Motor neuron (in vitro differentiated cells): ENCODE measurements at places on chromosomes 3 and 15. TPM values are rescaled to one million over a fixed set of nuclear protein-coding genes. Genes with fewer than 3 reads are reported as not detected.

The CCR3 gene
- total RNA-seq = 0.31 TPM in 1 of 2 replicates, not detected in the other

DNA sequence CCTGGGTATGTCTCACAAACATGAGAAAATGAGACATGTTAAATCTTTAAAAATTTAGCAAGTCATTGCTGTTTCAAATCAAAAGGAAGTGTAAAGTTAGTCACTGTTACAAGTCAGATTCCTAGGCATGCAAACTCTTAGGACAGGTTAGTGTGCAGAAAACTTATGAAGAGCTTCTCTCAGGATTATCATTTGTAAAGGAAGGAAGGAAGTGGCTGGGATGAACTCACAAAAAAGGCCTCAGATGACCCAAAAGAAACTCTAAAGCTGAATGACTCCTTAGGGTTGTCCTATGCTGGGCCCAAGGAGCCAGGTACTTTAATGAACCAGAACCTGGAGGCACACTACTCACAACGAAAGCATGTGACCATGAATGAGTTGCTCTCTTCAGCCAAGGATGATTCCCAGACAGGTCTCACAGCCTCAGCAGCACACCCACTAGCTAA lies 25.0 kb downstream of the MSL2 start:
- ATAC-seq = peak; percentile 21

GRCh38 chr3:51710631-51711351 lies 3.9 kb downstream of the GRM2 start:
- ATAC-seq = no peak

- no peak for ATAC-seq
Measured at GRCh38 chr3:62718515-62719320, 156.5 kb downstream of the CADPS start.

DNA sequence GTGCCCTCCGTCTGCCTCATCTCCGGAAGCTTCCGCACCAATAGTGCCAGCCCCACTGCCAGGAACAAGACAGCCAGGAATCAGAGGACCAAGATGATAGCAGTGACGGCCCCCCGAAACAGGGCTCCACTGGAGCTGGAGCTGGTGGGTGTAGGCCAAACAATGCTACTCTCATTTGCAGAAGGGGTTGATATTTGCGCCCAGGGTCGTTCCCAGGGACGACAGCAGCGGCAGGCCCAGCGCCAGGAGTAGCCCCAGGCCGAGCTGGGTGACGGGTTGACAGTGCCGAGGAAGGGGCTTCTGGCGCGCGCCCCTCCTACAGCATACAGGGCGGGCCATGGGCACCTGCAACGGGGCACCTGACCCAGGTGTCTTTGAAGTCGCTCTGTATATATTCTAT lies 301.4 kb downstream of the CNTN6 start:
- no peak for ATAC-seq

GRCh38 chr3:192843723-192844485 lies 73.8 kb downstream of the MB21D2 start:
- ATAC-seq = no peak

DNA sequence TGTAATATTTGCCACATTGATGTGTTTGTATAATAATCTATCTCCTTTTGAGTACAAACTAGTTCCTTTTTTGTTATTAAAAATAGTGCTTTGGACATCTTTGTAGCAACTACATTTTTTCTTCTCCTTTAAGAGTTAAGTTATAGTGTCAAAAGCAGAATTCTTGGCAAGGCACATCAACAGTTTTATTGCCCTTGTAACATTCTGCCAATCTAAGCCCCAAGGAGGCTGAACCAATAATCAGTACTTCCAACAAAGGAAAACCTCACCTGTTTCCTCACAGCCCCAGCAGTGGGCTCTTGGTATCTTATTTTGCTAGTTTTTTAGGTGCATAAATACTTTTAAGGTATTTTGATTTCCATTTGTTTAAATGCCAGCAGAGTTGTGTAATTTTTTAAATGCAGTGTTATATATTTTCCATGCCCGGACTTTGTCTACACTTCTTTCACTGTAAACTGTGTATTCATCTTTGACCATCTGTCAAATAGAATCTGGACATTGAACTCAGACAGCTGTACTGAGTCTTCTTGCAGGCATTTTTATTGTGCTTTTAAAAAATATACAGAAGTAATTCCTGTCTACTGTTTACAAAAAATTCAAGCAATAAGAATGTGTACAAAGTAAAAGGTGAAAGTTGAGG lies 101.0 kb downstream of the MYLK start:
- ATAC-seq = no peak

The APEH gene
- 52.8 and 55.7 TPM in 2 replicates for total RNA-seq

The REC114 gene
- not detected in 2 replicates for total RNA-seq

DNA sequence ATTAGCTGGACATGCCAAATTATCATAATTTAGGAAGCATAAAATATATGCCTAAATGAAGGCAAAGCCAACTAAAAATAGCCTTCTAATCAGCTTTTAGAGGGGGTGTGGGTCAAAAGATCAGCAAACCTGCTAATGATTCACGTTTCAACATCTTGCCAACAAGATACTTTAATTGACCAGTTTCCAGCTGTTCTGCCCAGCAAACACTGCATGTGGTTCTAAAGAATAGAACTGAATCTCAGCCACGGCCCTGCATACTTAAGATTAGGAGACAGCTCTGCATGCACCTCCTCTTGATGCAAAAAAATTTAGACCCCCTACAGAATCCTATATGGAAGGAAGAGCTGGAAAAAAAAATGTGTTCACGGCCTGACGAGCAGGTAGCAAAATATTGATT lies 500.5 kb downstream of the TBL1XR1 start:
- no peak for ATAC-seq

GRCh38 chr15:98907927-98908471 lies 99.6 kb downstream of the PGPEP1L start:
- no peak for ATAC-seq

- no peak for ATAC-seq
Measured at GRCh38 chr15:77721963-77722362, 89.3 kb upstream of the LINGO1 start.

- ATAC-seq = no peak
Measured at GRCh38 chr15:56980473-56980872, 62.0 kb downstream of the TCF12 start.

- peak; percentile 28 for ATAC-seq
Measured at GRCh38 chr3:159894386-159894785, 94.2 kb upstream of the IL12A start.

DNA sequence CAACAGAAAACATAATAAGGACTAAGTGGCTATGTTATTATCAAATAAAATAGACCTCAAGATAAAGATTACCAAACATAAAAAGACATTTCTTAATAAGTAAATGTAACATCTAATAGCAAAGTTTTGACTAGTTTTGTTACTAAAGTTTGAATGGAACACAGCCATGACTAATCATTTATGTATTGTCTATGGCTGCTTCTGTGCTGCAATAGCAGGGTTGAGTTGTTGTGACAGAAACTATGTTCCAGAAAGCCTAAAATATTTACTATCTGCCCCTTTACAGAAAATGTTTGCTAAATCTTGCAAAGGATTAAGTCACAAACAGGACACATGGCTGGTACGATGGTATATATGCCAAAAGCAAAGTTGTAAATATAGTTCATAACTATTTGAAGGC lies 37.9 kb upstream of the MYH15 start:
- no peak for ATAC-seq

DNA sequence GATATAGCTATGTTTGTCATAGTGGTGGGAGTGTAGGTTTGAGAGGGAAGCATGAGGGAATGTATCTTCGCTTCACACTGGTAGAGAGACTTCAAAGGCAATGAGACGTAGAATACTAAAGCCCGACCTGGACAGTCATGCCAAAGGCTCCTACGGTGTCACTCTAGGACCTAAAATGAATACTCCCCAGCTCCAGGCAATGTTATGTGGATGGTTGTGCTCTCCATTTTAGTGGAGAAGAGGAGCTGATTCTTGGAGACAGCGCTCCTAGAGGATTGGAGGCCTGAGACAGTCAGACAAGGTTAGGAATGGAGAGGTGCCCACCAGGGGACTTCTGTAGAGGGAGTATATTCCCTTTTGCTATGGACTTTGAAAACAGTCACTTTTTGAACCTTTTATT lies 260.1 kb downstream of the MEX3B start:
- no peak for ATAC-seq

DNA sequence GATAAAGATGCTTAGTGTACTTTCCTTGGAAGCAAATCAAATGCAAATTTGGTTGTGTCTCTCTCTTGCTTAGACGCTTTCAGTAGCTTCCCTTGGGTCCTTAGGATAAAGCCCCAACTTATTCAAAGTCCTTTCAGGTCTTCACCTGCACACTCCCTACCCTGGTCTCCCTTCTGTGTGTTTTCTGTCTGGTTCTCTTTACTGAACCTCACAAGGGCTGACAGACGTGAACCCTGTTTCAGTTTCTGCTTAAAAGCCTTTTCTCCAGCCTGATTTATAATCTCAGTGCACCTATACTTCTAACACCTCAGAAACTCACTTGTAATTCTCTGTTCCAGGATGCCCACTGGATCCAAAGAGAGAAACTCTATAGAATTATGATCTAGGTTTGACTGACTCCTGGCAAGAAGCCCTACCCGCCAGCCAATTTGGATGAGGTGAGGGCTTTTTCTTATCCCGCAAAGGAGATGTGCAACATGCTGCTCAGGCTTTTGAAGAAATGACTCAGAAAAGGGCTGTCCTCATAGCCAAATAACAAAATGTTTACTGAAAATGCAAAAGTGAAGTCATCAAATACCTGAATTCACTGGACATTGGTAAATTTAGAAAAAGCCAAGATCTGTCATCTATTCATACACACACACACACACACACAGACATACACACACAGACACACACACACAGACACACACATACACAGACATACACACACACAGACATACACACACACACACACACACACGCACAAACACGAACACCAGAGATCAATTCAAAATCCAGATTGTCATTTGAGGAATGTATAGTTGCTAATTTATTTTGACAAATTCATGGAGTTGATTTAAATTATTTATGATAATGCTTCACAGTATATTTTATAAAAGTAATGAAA lies 102.4 kb upstream of the EOMES start:
- ATAC-seq = no peak

DNA sequence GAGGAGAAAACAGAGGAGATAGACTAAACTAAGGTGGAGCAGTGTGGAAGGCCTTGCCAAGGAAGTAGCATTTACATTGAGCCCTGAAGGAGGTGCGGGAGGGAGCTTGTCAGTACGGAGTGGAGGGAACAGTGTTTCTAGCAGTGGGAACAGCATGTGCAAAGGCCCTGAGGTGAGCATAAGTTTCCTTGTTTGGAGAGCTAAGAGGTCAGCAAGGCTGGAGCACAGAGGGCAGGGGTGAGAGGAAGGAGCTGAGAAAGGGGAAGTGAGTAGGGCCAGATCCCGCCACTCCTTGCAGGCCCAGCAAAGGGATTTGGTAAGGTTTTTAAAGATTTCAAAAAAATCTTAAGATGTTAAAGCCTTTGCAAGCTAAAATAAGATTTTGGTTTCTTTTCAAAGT lies 70.1 kb downstream of the HMCES start:
- no peak for ATAC-seq

- no peak for ATAC-seq
Measured at GRCh38 chr3:23036728-23037127, 166.4 kb upstream of the UBE2E2 start.

GRCh38 chr15:38088971-38089370 lies 154.5 kb downstream of the TMCO5A start:
- no peak for ATAC-seq

DNA sequence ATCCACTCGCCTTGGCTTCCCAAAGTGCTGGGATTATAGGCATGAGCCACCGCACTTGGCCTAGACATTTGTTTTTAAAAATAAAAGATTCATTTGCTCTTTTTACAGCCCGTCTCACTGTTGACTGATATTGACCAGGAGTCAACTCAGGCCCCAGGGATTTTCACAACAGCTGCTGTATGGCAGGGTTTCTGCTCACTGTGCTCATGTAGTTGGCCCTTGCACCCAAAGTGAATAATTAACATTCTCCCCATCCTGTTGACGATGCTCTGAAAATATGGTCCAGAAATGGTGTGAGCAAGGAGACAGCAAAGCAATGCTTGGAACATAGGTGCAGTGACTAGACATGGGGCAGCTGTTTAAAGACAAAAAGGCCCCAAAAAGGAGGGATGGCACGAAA lies 2.9 kb upstream of the CCR5 start:
- ATAC-seq = no peak

DNA sequence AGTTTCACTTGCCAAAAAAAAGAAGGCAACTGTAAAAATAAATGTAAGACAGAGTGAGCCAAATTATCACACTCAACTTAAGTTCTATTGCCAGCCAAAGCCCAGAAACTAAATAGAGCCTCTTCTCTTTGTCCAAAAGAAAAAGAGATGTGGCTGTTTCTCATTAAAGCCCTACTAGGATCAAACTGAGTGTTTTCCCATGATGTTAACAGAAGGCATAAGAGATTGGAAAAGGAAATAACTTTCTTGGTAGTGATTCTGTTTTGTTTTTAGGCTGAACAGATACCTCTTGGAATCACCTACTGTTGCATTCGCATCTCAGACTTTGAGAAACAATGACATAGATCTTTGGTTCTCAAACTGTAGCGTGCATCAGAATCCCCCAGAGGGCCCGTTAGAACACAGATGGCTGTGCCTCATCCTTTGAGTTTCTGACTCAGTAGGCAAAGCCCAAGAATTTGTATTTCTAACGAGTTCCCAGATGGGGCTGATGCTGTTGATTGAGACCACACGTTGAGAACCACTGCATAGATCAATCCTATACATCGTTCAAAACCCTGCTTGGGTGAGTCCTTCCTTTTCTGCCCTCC lies 42.5 kb upstream of the SRGAP3 start:
- ATAC-seq = no peak

DNA sequence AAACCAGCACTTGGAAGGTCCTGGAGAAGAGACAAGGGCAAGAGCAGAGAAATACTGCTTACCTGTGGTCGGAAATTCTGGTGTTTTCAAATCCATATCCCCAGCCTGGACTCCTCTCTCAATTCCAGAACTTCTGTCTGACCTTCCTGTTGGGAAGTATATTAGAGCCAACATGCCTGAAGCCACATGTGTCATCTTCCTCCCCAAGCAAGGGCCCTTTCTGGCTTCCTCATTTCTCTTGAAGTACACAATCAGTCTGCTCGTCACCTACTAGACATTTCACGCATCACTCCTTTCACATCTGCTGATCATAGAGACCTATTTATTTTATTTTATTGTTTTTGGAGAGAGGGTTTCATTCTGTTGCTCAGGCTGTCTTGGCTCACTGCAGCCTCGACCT lies 8.4 kb downstream of the PARP14 start:
- ATAC-seq = no peak

The KY gene
- 1.4 TPM in 2 replicates for total RNA-seq

The PDCD10 gene
- total RNA-seq = 55.2 and 77.8 TPM in 2 replicates

- ATAC-seq = no peak
Measured at GRCh38 chr3:905217-905616, 187.6 kb upstream of the CNTN6 start.

The TJP1 gene
- total RNA-seq = 25.1 and 27.2 TPM in 2 replicates

DNA sequence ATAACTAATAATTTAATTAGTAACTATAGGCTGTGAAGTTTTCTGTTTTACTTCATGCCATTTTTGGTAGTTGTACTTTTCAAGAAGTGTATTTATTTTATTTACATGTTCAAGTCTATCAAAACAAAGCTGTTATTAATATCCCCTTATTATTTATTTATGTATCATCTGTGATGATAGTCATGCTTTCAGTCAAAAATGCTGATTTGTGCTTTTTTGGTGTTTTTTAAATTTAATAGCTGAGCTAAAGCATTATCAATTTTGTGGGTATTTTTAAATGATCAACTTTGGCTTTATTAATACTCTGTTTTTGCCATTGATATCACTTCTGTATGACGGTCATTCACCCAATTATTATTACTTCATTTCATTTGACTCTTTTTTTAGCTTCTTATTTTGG lies 1229.2 kb upstream of the CADM2 start:
- ATAC-seq = no peak

- ATAC-seq = no peak
Measured at GRCh38 chr3:54047568-54047967, 74.8 kb upstream of the CACNA2D3 start.

The CPA3 gene
- total RNA-seq = not detected in 2 replicates

GRCh38 chr3:160792540-160792939 lies 36.5 kb downstream of the PPM1L start:
- no peak for ATAC-seq

The IRAK2 gene
- 0.42 and 0.63 TPM in 2 replicates for total RNA-seq
